T-helper 1 cell treated with Interleukin-12 subunit alpha and Interleukin-12 subunit beta and Interleukin-4 antibody, amounts not matched to agents 30 ng/mL and 1 ng/mL, for 36 hours (primary cell): ENCODE measurements at places on chromosomes 4 and X. TPM values are rescaled to one million over a fixed set of nuclear protein-coding genes. Genes with fewer than 3 reads are reported as not detected.

The SOX3 gene
- total RNA-seq, result not detected in 2 replicates

The SLC7A11 gene
- 3.7 and 4.0 TPM in 2 replicates for total RNA-seq

The UCHL1 gene
- 0.20 TPM in 1 of 2 replicates, not detected in the other for total RNA-seq

The DUX4 gene
- total RNA-seq, result not detected in 2 replicates

The F8 gene
- 3.9 and 4.6 TPM in 2 replicates for total RNA-seq

The FAM13A gene
- 14.6 and 16.6 TPM in 2 replicates for total RNA-seq

The DGKK gene
- total RNA-seq, result not detected in 2 replicates

The MAGEB2 gene
- not detected in 2 replicates for total RNA-seq
